ENCODE measurements at places on chromosomes 6 and 20.

DNA sequence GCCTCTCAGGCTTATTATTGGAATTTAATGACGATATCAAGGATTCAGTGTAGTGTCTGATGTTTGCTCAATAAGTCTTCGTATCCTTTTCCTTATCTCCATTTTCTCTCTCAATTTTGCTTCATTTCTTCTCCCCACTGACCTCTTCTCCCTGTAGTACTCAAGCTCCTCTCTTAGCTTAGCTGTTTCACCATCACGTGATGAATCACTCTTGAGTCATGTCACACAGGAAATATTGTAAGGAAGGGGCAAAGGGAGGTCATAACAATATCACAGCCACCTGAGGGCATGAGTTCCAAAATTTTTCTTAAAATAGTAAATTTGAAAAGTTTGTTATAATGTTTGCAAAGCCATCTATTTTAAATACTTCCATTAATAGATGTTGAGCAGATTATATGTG, 392.2 kb upstream of the MARCKS start:
- peak; percentile 64 for DNase-seq

DNA sequence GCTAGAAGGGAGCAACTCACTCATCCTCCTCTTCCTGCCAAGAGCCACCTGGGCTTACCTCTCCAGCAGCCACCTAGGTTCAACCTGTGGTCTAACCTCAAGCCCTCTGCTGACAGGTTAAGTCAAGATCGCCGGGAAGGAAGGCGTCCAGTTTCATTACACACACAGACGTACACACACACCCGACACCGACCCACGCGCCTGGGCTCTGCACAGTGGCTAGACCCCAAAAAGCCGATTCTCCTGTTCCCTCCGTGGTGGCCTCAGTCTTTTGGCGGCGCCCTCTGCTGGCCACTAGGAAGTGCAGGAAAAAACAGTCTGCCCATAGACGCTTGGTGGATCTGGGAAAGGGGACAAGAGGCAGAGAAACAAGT, 52.8 kb downstream of the MRPL14 start:
- peak; percentile 72 for DNase-seq

DNA sequence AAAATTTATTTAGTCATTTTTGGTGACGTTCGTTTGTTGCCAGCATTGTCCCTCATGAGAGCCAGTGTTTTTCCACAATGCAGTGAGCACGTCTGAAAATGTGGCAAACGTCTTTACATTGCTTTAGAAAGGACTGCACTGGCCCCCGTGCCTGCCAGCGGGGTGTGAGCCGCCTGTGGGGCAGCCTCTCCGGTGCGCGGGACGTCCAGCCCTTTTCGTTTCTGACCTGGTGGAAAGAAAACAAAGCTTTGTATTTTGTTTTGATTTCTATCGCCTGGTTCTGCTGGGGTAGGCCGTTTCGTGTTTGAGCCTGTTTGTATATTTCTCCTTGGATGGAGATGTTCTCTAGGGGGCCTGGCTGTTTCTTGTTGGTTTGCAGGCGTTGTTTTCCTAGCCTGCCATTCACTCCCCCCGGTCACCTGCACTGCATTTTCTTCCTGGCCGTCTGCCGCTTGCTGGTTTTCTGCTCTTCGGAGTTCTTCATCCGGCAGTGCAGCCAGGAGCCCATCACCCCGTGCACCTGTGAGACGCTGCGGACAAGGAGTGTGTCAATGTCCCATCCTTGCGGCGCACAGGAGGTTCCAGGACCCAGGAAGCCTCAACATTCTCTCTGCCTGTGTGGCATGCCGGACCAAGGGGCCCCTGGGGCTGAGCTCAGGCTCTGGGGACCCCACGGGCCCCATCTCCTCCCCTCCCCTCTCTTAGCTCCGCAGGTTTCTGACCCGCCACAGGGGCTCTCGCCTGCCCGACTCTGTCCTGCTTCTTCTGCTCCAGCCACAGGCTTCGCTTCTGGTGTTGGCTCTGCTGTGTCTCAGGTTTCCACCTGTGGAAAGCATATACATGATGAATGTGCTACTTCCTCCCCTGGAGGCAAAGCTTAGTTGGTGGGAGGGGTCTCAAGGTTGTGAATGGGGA, 100.5 kb downstream of the CDH4 start:
- no peak for DNase-seq

DNA sequence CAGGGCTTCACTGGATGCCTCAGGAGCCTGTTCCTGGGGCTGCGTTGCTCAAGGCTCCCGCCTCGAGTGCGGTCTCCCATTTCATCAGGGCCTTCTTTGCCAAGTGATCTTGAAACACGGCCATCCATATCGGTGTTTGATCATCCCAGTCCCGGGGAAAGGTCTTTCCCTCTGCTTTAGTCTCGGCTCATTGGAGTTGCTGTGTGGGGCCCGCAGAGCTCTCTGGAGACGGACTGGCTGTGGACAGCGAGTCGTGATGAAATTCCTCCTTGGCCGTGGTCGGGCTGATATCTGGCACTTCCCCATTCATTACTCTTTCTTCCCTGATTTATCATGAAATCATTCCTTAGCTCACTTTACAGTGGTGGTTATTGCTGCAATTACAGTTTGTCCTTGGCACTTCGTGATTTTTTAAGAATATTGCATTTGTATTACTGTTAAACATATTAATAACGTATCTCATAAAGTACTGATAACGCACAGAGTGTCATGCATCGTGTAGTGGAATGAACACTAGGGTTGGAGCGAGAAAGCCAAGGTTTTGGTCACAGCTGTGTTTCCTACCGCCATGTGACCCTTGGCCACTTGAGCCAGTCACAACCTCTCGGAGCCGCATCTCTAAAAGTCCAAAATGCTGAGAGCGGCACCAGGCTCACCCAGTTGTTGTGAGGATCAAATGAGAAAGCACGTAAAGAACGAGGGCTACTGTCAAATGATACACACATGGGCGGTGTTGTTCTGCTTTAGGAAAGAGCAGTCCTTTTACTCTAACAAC, 71.8 kb downstream of the MTHFD1L start:
- peak; percentile 5 for DNase-seq

DNA sequence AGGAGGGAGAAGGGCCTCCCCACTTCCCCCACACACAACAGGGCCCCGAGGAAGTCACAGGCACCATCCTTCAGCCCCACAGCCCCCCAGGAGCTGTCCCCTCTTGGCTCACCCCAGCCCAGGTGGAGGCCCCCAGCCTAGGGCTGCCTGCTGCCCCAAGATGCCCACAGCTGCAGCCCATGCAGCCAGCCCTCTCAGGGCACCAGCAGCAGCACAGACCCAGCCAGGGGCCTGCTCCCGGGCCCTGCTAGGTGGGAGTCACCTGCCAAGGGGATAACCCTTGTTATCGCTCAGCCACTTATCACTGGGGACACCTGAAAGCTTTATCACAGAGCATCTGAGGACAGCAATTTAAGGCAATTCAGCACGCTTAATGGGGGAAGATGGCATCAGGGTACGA, 55.0 kb downstream of the GRM4 start:
- no peak for DNase-seq

DNA sequence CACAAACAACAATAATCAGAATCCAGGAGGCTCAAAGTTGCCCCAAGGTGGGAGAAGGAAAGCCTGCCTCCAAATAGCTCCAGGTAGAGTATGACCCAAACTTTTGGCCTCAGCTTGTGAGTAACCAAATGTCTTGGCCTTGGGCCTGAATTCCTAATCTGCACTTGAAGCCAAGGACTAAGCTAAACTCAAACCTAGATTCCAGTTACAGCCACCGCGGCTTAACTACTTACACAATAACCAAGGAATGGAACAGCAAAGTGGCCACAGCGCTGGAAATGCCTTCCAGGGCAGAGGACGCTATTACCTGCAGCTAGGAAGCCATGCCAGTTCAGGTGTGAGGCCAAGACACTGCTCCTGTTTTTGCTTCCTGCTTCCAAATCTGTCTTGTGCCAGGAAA, 4.6 kb downstream of the NINL start:
- DNase-seq: no peak

Data from RCC 7860 (cell line).